PC-3 (cell line): ENCODE measurements at places on chromosomes 1 and 21. TPM values are rescaled to one million over a fixed set of nuclear protein-coding genes. Genes with fewer than 3 reads are reported as not detected.

DNA sequence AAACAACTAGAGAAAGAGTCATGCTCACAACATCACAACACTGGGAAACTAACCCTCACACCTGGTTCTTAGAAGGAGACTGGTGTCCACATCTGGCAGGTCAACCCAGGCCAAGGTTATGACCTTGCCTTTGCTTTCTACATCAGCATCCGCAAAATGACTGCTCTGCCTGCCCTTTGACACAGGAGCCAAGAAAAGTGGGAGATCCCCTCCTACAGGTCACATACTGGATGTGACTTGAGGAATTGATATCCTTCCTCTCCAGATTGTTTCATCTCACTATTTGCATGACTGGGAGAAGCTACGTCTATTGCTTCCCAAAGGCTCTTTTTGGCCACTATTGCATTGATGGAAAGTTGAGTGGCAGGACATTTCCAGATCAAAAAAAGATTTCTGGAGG is 115.5 kb downstream of the MIS18A start:
- no peak for DNase-seq

GRCh38 chr1:203551550-203551949 is 57.6 kb downstream of the OPTC start:
- peak; percentile 72 for DNase-seq

Gene FMOD
- not detected in 2 replicates for total RNA-seq

GRCh38 chr1:171446386-171446785 is 38.9 kb upstream of the PRRC2C start:
- DNase-seq = no peak

DNA sequence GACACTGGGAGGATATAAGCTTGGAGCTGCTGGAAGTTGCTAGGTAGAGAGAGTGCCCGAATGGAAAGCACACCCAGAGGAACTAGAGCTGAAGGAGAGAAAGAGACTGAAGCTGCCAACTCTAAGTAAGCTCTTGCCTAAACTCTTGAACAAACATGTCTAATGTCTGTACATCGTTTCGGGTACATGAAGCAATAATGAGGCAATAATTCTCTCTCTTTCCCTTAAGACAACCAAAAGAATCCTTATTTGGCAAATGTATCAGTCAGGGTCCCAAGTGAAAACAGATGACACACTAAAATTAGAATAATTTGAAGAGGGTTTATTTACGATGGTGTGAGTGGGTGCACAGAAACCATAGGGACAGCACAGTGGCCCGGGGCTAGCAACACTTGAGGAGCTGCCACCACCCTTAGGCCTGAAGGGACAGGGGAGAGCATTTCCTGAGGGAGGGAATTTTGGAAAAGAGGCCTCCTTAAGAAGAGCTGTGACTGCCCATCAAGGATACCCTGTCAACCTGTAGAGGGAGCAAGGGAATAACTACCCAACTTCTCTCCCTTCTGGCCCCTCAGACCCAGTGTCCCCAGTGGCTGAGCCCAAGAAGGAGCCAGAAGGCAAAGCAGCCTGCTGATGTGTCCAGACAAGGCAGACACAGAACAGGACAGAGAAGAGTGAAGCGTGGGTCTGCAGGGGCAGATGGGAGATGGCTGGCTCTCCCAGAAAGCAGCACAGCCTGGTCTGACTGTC is 36.1 kb upstream of the KHDRBS1 start:
- peak; percentile 58 for DNase-seq

DNA sequence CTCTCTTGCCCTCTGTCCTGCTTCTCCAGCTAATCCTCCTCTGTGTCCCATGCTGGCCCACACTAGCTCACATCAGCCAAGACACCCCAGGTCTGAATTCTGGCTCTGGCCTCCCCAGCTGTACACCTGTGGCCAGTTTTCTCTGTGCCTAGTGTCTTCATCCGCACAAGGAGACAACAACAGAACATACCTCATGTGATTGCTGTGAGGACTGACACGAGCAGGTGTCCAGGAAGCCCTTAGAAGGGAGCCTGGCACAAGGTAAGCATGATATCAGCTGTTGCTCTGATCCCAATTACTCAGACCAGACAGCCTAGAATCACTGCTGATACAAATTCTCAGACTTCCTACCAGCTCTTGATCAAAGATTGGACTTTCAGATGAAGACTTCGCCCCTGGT is 71.2 kb upstream of the GJB5 start:
- no peak for DNase-seq

Gene TENT5C
- 2.2 and 2.4 TPM in 2 replicates for total RNA-seq

DNA sequence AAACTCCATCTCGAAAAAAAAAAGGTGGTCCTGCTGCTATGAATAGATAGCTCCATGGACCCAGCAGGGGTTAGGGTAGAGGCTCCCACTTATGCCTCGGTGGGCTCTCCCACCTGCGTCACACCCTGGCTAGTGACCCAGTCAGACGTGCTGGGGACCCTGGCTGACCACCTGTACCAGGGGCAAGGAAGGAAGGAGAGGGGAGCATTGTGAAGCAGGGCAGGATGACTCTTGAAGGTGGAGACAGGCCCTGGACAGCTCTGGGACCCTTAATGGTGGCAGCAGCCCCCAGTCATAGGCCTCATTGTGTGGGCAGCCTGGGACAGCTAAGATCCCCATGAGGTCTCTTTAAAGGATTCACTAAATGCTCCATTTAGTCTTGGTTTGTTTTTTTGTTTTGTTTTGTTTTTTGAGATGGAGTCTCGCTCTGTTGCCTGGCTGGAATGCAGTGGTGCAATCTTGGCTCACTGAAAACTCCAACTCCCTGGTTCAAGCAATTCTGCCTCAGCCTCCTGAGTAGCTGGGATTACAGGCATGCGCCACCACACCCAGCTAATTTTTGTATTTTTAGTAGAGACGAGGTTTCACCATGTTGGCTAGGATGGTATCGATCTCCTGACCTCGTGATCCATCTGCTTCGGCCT is 10.4 kb upstream of the SNAPIN start:
- DNase-seq = no peak

Gene C1QA
- not detected in 2 replicates for total RNA-seq

Gene OR2T11
- not detected in 2 replicates for total RNA-seq

GRCh38 chr1:222278501-222278900 is 269.4 kb downstream of the HHIPL2 start:
- DNase-seq = no peak

GRCh38 chr1:201637282-201638079 is 98.6 kb downstream of the NAV1 start:
- no peak for DNase-seq

DNA sequence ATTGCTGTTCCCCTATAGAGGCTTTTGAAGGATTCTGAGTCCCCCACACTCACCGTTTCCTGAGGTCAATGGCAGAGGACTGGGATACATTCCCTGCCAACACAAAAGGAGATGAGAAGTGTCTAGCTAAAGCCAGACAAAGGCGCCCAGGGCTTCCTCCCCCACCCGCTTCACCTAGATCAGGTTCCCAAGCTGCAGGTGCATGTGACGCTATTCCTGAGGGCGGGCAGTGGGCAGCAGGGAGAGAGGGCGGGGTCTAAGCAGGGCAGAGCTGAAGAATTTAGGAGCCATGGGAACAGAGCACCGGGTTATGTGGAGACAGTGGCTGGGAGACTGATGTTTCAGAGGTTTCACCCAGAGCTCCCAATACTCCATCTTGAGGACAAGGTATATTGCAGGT is 6.0 kb upstream of the ARHGEF2 start:
- no peak for DNase-seq

Gene CD34
- not detected in 2 replicates for total RNA-seq

Gene SERPINC1
- not detected in 2 replicates for total RNA-seq

DNA sequence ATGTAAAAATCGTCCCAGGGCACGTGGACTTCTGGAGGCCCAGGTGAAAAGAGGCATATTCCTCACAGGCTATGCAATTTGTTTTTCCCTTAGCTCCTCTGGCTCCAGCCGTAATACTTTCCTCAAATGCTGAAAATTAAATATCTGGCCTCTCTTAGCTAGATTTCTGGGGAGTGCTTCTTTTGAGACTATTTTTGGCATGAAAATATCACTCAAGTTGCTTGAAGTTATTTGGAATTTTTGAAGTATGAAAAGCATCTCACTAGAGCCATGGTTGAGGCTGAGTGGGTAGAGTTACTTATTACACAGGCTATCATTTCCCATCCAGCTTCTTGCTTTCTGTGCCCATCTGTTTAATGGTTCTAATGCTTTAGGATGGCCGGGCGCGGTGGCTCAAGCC is 59.7 kb downstream of the MYOM3 start:
- no peak for DNase-seq

- no peak for DNase-seq
Observed at GRCh38 chr1:12620931-12621330, 2.9 kb upstream of the DHRS3 start.

Gene COL16A1
- total RNA-seq = 1.7 and 5.0 TPM in 2 replicates

Gene PRAMEF27
- total RNA-seq = not detected in 2 replicates

Gene KIF14
- total RNA-seq = 23.6 and 23.7 TPM in 2 replicates

GRCh38 chr1:185674201-185674600 is 60.0 kb upstream of the HMCN1 start:
- peak; percentile 25 for DNase-seq

Gene FCRL5
- not detected in 2 replicates for total RNA-seq

Gene NPL
- total RNA-seq = not detected in 2 replicates

DNA sequence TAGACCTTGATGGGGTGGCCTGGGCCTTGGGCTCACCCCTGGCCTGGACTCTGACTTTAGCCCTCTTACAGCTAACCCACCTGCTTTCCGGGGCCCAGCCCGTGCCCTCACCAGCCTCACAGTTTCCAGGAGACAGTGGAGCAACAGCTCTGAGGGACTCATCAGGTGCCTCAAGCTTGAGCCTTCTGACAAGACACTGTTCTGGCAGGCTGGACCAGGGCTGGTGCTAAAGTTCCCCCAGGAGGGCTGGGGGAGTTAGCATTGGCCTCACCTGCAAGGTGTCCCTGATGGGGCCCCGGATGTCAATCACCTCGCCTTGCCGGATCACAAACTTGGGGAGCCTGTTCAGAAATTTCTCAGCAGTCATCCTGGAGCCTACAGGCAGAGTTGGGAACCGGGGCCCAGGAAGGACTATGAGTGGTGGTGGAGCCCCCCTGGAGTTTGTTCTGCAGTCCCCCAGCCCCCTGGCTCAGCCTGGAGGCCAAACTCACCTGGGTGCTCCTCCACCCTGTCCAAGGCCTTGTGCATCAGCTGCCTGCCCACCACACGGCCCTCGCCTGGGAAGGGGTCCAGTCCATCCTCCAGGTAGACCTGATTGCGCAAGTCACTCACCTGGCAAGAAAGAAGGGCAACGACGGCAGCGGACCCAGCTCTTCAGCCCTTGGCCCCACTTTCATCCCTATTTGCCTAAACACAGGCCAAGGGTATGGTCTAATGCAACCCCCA is 4.1 kb downstream of the SH3BGRL3 start:
- DNase-seq = no peak

GRCh38 chr1:158075078-158075477 is 81.6 kb downstream of the KIRREL1 start:
- DNase-seq = no peak

DNA sequence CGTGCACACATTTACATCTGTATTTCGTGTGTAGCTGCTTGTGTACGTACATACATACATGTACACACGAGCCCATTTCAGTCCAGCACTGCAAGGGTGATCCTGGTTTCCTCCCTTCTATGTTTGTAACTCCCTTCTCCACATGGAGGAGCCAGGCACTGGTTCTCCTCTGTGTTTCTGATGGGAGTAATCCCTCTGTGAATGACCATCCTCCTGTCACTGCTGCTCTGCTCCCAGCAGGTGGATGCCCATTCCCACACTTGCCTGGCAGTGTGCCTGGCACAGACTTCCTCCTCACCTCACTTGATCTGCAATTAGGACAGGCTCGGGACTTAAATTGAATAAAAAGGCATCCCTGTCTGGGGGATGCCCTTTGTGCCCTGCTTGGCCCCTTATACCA is 37.1 kb downstream of the TRAPPC10 start:
- DNase-seq = no peak

DNA sequence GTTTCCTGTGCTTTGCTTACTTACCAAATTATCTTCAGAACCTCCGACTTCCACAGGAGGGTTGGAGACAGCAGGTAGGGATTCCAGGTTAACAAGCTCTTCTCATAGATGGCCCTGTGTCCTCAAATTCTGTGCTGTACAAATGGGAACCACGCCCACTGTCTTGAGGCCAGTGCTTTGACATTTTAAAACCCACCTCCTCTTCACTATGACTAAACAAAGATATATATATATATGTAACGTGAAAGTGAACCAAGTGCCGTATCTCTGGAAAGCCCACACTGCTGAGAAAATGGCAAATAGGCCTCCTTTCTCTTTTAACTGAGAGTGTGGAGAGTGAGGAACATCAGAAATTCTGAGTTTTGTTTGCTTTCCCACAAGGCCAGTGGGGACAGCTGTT is 99.6 kb downstream of the ZBTB18 start:
- no peak for DNase-seq

DNA sequence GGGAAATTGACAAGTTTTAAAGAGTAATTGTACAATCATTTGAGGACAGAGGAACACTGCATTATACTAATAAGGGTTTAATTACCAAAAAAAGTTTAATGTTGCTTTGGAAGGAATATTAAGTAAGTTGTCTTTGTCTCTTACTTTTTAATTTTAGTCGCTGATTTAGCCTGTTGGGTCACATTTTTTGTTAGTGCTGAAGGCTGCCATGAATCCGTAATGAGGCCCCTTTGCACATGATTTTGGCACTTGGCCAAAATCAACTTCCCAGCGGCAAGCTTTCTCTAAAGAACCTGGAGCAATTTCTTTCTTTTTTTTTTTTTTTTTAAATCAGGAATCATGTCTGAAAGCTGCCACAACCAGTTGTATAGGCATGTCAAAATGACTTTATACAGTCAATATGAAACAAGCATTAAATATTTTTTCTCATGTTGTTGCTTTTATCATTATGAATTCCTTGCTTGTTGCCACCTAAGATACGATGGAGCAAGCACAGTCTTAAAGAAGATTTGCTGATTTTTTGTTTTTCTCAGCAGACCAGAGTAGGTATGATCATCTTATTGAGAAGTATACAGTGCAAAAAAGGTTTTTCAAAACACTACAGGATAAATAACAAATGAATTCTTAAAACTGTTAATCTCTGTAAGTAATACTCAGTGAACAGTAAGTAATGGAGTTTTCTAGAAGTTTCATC is 690.4 kb downstream of the USP25 start:
- DNase-seq = no peak

GRCh38 chr1:117250061-117250606 is 39.4 kb upstream of the VTCN1 start:
- no peak for DNase-seq

Gene DNAI4
- total RNA-seq = 0.46 and 1.6 TPM in 2 replicates

DNA sequence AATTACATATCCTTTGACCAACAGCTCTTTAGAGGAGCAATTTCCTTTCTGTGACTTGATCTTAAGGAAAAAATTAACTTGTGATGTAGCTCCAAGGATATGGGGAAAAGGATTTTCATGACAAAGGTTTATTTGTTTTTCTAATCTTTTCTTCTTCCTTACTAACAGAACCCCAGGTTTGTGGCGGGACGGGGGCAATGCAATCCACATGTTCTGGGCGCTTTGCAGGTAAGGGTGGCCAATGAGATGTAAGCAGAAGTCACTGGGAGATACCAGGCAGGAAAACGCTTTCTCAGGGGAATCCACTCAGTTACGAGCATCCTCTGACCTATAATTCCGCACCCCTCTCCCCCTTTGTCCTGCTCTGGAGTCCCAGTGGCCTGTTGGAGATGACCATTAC is 122.0 kb downstream of the MRPS6 start:
- DNase-seq = no peak

GRCh38 chr1:241464985-241465384 is 54.6 kb downstream of the FH start:
- DNase-seq = no peak

- no peak for DNase-seq
Observed at GRCh38 chr1:18354612-18355011, 126.1 kb upstream of the KLHDC7A start.
